NCI-H226 (cell line): ENCODE measurements at places on chromosomes 12 and 14.

- no peak for DNase-seq
Observed at GRCh38 chr12:52323416-52324152, 2.4 kb upstream of the KRT83 start.

DNA sequence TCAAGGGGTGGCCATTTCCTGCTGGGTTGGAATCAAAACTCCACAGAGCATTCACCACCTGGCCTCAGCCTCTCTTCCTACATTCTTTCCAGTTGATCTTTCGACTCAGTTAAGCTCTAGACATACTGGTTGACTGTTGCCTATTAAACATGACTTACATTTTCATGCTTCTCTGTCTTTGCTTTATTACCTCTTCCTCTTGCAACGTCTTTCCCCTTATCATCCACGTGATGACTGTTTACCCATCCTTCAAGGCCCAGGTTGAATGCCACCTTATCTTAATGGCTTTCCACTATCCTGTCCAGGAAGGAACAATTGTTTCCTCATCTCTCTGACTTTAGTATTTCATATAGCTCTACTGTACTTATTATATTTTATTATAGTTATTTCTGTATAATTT lies 24.4 kb upstream of the CCDC175 start:
- no peak for DNase-seq

DNA sequence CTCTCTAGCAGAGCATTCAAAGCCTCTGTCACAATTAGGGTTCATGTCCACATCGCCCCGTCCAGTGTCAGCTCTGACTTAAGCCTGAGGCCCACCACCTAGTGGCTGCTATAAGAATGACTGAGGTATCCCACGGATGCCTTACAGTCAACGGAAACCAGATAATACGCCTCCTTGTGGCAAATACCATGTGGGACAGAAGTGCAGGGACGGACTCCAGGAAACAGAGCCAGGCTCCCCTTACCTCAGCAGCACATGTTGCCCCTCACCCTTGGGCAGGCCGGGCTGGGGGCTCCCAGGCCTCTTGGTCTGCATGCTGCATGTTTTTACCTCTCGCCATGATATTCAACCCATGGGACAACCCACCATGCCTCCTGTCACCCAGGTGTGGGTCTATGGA lies 86.3 kb downstream of the VWF start:
- peak; percentile 58 for DNase-seq

DNA sequence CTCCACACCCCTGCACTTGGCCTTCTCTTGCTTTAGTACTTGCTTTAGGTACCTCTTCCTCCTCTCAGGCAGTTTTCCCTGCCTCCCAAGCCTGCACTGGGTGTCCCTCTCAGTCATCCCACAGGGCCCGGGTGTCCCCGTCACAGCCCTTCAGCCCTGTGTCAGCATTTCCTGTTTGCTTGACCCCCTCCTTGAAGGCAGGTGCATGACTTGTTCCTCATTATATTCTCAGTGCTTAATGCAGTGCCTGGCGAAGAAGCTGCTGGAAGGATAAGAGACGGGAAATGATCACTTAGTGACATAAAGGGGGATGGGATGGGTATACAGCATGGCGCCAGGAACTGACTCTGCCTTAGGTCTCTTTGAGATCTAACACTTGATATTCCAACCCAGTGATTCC lies 61.5 kb downstream of the IQSEC3 start:
- DNase-seq: no peak

DNA sequence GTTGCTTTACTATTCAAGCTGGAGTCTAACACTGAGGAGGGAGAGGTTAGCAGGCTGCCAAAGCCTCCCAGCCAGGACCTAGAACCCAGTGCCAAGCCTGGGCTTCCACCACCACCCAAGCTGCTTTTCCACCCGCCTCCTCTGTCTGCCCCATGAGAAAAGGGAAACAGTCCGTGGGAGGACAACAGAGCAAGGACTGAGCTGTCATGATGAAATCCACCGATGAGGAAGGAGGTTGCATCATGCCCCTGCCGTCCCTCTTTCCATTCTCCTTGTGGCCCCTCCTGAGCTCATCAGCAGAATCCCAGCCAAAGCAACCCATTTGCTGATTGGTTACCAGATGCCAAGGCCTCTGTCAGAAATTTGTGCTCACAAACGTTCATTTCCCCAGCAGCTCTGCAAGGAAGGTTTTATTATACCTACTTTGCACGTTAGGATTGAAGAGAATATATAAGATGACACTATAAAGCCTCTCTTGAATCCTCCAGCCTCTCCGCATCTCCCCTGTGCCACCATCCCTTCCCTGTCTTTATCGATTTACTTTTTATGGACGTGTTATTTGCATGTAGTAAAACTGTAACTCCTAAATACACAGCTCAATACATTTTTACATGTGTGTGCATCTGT lies 6.3 kb upstream of the SERPINA1 start:
- peak; percentile 47 for DNase-seq

- DNase-seq: no peak
Observed at GRCh38 chr14:74405663-74406062, 20.3 kb downstream of the SYNDIG1L start.

- DNase-seq: peak; percentile 46
Observed at GRCh38 chr12:45259675-45260074, 43.8 kb downstream of the ANO6 start.

DNA sequence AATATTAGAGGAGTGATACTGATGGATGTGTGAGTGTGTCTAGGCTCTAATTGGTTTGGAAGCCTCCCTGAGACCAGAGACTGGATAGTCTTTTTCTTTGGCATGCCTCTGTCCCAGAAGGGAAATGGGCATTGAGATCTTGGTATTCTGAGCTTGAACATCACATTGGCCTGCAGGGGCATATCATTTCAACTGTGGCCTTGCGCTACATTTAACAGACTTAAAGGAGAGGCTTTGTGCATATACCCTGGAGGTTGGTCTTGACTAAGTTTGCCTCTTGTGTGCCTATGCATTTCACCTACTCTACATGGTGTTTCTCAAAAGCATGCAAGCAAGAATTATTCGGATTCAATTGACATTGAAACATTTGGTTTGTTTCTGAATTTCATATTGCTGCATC lies 185.4 kb downstream of the TMTC2 start:
- DNase-seq: no peak

GRCh38 chr12:57620936-57621496 lies 9.8 kb downstream of the ARHGEF25 start:
- DNase-seq: no peak

DNA sequence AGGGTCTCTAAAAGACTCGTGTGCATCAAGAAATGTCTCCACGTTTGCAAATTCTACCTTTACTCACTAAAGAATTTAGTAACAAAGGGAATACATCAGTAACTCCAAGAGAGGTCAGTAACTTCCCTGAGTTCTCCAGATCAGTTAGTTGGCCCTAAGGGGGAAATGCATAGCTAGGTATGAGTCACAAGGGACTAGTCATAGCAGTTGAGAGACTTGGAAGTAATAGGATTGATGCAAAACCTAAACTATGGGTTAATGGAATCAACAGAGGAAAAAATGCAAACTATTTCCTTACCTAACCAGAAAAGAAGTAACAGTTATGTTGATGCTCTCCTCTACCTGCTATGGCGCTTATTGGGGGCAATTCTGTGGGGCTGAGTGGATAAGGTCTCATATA lies 148.8 kb upstream of the GARIN6 start:
- DNase-seq: peak; percentile 94

GRCh38 chr12:94039914-94040313 lies 108.5 kb upstream of the PLXNC1 start:
- no peak for DNase-seq

GRCh38 chr12:94603434-94604365 lies 46.7 kb downstream of the TMCC3 start:
- no peak for DNase-seq

DNA sequence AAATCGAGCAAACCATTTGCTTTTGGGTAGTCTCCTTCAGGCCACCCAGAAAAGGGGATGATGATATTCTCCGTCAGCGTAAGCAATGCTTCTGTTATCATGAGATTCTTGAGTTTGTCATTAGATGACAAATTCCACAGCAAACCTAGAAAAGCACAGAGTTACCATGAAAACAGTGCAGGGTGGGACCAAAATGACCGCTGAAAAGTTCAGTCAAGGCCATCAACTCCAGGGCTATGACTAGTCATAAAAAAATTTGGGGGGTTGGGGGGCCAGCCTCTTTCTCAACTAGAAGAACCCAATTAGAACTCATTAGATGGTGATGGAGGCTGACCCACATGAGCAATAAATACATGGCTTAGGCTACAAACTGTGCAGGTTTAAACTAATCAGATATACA lies 55.5 kb downstream of the PKP2 start:
- DNase-seq: no peak

GRCh38 chr14:38399652-38400051 lies 143.8 kb upstream of the CLEC14A start:
- no peak for DNase-seq

- DNase-seq: no peak
Observed at GRCh38 chr14:77242752-77243151, 28.3 kb downstream of the NGB start.
